Pulmonary artery endothelial cell (primary cell): ENCODE measurements at places on chromosomes 2 and 18. TPM values are rescaled to one million over a fixed set of nuclear protein-coding genes. Genes with fewer than 3 reads are reported as not detected.

DNA sequence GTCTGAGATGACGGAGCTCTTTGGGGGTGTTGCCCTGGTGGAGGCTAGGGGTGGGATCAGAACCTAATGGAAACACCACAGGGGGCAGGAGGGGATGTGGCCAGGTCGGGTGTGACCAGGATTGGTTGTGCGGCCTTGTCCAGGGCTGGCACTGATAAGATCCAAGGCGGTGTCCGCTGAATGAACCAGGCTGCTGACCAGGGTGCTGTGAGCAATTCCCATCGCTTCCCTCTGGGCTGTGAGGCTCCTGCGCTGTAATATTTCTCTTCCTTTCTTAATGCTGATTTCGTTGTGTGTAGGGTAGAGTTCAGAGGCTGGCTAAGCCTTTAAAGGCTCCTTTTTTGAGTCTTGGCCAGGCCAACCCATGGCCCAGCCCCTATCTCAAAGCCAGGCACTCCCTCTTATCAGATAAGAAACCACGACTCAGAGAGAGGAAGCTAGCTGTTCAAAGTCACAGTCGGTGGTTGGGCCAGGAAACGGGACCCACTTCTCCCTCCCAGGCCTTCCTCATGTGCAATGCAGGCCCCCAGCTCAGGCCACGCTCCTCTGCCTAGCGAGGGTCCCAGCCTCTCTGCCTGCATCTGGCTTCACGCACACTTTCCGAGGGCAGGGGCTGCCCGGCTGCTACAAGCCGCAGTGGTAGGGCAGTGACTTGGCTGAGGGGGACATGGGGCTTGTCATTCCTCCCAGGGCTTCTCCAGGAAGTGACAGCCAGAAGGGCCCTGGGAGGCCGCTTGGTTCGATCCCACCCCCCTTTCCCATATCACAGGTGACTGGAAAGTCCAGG is 26.0 kb upstream of the FOSL2 start:
- no peak for DNase-seq

- DNase-seq: no peak
Measured at GRCh38 chr2:141264848-141265247, 866.0 kb downstream of the LRP1B start.

- no peak for DNase-seq
Measured at GRCh38 chr2:72148003-72148836, 558 bp upstream of the CYP26B1 start.

Gene ALLC
- total RNA-seq: not detected in 2 replicates

Gene NTSR2
- total RNA-seq: not detected in 2 replicates

Gene TTLL4
- total RNA-seq: 6.4 and 10.0 TPM in 2 replicates

- DNase-seq: no peak
Measured at GRCh38 chr18:50622865-50623393, 63.0 kb downstream of the MAPK4 start.

DNA sequence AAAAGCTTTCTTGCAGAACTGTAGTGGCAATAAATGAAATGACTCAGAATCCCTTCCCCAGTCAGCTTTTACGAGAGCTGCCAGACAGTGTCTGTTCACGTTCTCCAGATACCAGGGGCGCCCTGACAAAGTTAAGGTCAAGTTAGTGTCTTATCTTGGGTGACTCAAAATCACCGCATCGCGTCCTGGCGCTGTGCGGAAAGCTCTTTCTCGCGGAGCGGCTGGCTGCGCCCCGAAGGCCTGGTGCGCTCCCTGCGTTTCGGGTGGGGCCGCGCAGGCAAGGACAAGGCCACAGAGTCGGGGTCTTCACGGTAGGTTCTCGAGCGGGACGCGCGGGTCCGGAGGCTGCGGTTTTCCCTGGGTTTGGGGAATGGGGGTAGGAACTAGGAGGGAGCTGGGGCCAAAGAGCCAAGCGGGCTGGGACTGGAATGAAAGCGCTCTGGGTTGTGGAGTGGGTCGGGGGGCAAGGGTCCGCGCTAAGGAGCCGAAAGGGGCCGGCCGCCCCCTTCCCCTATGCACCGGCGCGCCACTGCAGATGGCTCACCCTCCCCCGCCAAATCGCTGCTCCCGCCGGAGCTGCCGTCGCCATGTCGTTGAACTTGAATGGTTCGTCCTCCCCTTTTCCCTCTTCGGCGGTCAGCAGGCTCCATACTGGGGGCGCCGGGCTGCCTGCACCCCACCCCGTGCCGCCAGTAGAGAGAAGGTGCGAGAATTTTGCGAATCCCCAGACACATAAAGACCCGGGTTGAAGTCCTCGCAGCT is 2.6 kb upstream of the HOXD11 start:
- DNase-seq: no peak

DNA sequence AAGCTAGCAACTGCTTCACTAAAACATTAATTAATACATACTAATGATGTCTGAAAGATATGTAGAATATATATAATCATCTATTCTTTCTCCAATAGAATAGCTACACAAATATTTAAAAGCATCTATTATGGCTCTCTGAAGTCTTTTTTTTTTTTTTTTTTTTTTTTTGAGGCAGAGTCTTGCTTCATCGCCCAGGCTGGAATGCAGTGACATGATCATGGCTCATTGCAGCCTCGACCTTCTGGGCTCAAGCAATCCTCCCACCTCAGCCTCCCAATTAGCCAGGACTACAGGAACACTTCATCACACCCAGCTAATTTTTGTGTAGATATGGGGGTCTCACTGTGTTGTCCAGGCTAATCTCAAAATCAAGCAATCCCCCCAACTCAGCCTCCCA is 120.4 kb upstream of the KYNU start:
- DNase-seq: no peak

DNA sequence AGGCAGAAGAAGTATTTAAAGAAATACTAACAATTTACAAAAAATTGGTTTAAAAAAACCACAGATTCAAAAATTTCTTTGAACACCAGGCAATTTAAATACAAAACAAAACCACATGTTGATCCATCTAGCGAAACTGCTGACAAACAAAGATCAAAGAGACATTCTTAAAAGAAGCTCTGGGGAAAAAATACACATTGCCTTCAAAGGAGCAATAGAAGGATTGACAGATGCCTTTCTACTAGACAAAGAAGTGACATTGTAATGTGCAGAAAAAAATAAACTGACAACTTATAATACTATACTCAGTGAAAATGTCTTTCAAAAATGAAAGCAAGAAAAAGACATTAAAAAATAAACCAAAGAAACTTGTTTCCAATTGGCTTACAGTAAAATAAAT is 12.6 kb upstream of the EIF2AK3 start:
- no peak for DNase-seq

DNA sequence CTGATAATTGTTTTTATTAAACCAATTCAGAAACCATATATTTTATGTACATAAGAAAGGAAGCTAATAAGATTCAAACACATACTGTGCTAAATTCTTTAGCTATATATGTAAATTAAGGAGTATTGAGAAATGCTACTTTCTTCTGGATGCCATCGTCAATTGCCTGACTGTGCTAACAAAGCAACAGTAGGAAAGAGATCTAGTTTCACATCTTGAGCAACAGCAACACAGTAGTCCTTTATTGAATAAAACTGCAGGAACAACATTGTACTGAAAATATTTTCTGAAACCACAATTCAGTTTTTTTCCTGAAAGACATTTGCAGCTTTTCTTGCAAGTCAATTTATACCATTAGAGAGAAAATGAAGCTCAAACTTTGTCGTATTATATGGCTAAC is 1404.9 kb upstream of the SLC39A10 start:
- no peak for DNase-seq

DNA sequence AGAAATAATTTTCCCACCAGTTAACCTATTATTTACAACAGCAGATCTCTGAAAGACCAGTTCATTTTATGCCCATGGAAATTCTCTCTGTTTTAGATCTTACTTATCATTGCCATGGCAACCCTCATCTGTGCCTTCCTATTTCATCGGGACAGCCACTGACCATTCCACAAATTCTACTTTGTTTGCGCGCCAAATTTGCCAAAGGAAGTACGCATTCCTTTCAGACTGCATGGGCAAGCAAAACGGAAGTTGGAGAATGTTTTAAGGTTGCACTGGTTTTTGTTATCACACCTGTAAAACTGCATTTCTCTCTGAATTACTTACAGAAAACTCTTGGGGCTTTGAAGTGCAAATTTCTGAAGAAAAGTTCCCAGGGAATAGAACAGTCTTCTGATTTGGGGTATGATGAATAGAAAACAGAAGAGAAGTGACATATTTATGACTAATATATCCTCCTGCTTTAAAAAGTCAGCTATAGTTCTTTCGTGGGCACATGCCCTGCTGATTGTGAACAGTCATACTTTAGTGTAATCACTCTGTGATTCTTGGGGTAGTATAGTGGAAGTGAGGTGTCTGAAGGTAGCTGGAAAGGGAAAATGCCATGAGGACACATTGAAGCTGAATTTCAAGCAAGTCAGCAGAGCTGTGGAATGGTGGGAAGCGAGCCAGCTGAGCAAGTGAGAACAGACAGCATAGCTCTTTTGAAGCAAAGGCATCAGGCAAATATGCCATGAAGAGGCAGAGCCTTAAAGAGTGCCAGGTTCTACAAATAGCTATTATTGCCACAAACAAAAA is 20.9 kb downstream of the NETO1 start:
- no peak for DNase-seq

DNA sequence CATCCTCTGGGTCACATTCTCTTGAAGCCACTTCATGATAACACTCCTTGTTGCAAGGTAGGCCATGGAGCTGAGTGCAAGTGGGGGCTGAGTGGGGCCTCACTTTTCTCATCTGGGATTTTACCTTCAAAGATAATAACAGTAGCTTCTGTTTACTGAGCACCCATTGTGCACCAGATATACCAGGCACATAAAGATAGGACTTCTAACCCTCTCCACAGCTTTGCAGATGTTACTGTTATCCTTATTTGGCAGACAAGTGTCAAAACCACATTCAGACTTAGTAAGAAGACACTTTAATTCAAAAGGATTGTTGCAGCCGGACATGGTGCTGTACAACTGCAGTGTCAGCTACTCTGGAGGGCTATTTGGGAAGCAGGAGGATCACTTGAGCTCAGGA is 12.8 kb upstream of the FAM136A start:
- no peak for DNase-seq
